Activated CD4-positive, alpha-beta memory T cell treated with anti-CD3 and anti-CD28 coated beads, Interleukin-2, amount 10 ng/mL, durations not matched to agents 7 days and 5 days (primary cell): ENCODE measurements at places on chromosomes 5 and 9. TPM values are rescaled to one million over a fixed set of nuclear protein-coding genes. Genes with fewer than 3 reads are reported as not detected.

Gene PLCXD3
- total RNA-seq, result not detected

Gene CA9
- total RNA-seq, result 1.1 TPM

Gene SPOCK1
- total RNA-seq, result 0.86 TPM

Gene GNAQ
- 28.0 TPM for total RNA-seq
